Activated CD8-positive, alpha-beta memory T cell treated with anti-CD3 and anti-CD28 coated beads, Interleukin-2, amount 50 U/mL, for 4 hours (primary cell): ENCODE measurements at places on chromosomes 1 and 21.

GRCh38 chr1:19892628-19893168 lies 10.5 kb downstream of the OTUD3 start:
- no peak for DNase-seq

- no peak for DNase-seq
These were observed 21.3 kb downstream of the C1QB start for GRCh38 chr1:22674410-22674749.

- no peak for DNase-seq
These were observed 49.3 kb upstream of the PSEN2 start for GRCh38 chr1:226820941-226821718.

- DNase-seq = no peak
These were observed 12.0 kb downstream of the NCMAP start for GRCh38 chr1:24567792-24568388.

- no peak for DNase-seq
These were observed 45.6 kb upstream of the PGD start for GRCh38 chr1:10353282-10353681.

DNA sequence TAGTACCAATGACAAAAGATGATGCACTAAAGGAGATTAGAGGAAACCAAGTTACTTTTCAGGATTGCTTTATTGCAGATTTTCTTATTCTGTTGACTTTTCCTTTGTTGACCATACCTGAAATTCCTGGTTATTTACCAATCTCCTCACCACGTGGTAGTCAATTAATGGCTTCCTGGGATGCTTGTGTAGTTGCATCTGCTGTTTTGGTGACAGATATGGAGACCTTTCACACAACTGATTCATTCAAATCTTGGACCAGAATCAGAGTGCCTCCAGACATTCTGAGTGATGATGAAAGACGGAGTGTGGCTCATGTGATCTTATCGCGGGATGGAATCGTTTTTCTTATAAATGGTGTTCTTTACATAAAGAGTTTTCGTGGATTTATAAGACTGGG lies 91.3 kb downstream of the CATSPERE start:
- no peak for DNase-seq

GRCh38 chr1:234778221-234779159 lies 168.5 kb upstream of the IRF2BP2 start:
- no peak for DNase-seq

- DNase-seq = no peak
These were observed 22.3 kb downstream of the MFSD2A start for GRCh38 chr1:39977202-39977601.

- DNase-seq = no peak
These were observed 206.5 kb downstream of the TNR start for GRCh38 chr1:175536921-175537320.

DNA sequence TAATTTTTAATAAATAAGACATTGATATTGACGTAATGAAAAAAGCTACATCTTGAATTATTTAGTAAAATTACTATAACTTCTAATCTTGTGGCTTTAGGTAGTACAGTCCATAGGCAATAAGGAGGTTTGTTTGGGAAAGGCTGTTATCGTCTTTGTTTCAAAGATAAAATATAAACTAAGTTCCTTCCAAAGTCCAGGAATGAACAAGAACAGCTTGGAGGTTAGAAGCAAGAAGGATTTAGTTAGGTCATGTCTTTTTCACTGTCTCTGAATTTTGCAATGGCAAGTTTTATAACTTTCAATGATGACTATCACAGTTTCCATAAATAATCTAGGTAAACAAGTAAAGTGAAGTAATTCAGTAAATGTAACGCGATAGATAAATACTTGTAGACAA lies 106.9 kb upstream of the OLFM3 start:
- DNase-seq = no peak

DNA sequence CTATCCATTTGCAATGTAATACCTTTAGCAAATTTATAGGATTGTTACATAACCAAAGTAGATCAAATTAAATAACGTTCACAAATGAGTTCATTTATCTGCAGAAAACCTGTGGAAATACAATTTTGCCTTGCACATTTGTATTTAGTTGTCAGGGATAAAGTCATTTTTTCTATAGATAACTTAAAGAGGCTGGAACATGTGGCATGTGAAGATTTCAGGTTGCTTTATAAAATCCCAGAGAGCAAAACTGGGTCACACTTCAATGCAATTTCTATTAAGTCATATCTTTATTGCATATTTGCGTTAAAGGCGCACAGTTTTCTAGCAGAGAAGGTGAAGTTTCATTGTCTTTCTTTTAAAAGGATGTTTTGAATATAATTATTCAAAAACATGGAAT lies 342.4 kb downstream of the USP25 start:
- no peak for DNase-seq

DNA sequence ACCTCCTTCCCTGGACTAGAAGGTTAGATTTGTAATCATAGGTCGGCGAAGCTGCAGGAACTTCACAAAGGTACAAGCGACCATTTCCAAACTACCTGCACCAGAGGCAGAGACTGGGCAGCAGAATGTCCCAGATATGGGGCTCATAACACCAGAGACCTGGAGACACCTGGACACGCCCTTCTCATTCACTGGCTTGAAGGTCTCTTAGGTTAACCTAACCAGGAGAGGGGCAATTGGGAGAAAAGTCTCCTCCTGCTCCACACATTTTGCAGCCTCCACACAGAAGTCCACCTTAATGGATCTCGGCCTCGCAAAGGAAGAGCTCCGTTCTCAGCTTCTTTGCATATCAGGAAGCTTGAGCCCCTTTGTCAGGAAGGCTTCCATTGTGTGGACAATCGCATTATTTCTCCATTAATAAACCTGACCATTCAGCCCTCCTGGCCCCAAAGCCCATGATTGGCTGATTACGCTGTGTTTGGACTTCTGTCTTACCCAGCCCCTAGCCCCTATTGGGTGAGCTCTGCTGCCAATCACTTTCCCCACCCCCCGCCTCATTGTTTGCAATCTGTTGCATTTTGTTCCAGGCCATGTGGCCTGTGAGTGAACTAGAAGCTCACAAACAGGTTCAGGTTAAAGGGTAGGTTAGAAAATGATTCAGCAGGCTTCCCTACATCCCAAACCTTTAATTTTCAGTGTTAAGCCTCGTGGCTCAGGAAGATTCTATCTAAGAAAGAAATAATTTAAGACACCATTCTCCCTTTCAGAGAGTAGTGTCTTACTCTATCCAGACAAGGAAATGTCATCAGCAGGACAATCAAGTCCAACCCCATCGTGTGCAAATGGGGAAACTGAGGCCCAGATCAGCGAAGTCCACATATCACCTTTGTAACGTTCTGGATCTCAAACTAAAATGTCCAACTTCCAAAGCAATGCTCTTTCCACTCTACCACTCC lies 2.8 kb downstream of the MYCL start:
- no peak for DNase-seq

DNA sequence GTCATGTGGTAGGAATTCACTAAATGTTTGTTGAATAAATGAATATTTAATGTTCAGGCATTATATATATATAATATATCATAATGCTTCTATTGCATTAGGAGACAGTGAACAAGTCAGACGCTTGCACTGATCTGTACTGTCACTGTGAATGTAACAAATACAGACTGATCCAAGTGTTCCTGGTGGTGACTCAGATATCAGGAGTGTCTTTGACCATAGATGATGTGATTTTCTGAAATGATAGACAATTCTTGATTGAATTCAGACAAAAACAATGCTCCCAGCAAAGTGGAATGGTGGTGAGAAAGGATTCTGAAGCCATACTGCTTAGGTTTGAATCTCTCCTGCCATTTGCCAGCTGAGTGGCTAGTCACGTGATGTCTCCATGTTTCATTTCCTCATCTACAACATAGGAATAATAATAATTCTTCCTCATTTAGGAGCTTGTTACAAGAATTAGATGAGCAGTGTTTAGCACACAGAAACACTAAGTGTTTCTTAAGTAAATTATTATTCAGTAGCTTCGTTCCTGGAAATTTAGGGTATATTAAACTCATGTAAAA lies 71.0 kb downstream of the OLFML2B start:
- DNase-seq = no peak

DNA sequence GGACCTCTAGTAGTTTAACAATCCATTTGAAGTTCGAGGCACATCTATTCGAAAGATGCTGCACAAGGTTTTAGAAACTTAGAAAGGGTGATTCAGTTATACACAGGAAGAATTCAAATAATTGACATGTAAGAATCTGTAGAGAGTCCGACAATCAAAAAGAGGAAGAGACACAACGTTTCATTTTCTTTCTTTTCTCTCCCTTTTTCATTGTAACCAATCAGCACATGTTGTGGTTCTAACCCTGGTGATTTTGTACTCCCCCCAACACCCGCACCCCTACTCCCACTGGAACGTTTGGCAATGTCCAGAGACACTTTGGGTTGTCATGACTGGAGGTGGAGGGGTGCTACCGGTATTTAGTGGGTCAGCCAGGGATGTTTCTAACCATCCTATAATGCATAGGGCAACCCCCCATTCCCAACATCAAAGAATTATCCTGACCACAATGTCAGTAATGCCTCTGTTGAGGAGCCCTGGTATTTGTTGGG lies 4.9 kb downstream of the TGFB2 start:
- DNase-seq = no peak

GRCh38 chr1:151156515-151156819 lies at the start of gene TNFAIP8L2:
Gene TNFAIP8L2 (plus strand): TSS chr1:151156649. CDS start chr1:151158698, 2,049 bp downstream.
- peak; percentile 75 for DNase-seq

DNA sequence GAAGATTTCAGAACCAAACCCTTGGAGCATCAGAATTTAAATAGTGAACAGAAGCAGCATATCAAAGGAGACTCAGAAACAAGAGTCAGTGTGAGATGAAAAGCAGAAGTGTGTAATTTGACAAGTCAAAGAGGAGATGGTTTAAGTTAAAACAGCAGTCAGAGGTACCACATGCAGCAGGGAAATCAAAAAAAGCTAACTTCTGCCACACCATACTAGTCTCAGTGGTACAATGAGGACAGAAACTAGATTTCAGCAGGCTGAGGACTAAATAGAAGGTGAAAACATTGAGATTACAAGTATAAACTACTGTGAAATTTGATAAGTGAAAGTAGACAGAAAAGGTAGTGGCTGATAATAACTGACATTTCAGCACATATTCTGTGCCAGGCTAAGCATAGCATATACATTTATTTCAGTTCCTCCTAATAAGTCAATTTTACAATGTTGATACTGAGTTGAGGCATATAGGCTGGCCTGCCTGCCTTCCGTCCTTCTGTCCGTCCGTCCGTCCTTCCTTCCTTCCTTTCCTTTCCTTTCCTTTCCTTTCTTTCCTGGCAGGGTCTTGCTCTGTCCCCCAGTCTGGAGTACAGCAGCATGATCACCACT lies 12.6 kb downstream of the SUCO start:
- no peak for DNase-seq

- no peak for DNase-seq
These were observed 183.0 kb upstream of the HOOK1 start for GRCh38 chr1:59631561-59632255.

- no peak for DNase-seq
These were observed 37.3 kb upstream of the RUNX1 start for GRCh38 chr21:35086357-35086756.

DNA sequence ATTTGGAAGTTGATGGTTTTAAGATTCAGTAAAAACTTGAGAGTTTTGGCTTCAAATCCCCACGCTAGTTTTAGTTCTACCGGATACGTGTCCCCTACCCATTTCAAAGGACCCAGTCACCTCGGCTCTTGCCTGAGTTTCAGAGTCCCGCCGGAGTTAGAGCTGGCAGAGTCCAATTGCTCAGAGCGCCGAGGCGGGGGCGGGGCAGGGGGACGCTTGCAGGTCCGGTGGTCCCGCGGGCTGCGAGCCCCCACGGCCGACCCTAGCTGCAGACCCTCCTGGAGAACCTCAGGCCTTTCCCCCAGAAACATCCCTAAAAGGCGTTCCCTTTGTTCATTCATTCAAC lies 765 bp upstream of the VPS45 start:
- peak; percentile 34 for DNase-seq

GRCh38 chr1:238404921-238405320 lies 514.2 kb upstream of the ZP4 start:
- no peak for DNase-seq

GRCh38 chr1:199687321-199687720 lies 340.2 kb upstream of the NR5A2 start:
- DNase-seq = no peak

GRCh38 chr1:187588917-187589316 lies 760.2 kb downstream of the PLA2G4A start:
- DNase-seq = no peak

- DNase-seq = no peak
These were observed 41.4 kb downstream of the URB1 start for GRCh38 chr21:32351428-32351827.

- peak; percentile 44 for DNase-seq
These were observed 32.5 kb downstream of the LRRC3 start for GRCh38 chr21:44487831-44488230.

- no peak for DNase-seq
These were observed 14.1 kb downstream of the TMEM53 start for GRCh38 chr1:44660176-44660575.

DNA sequence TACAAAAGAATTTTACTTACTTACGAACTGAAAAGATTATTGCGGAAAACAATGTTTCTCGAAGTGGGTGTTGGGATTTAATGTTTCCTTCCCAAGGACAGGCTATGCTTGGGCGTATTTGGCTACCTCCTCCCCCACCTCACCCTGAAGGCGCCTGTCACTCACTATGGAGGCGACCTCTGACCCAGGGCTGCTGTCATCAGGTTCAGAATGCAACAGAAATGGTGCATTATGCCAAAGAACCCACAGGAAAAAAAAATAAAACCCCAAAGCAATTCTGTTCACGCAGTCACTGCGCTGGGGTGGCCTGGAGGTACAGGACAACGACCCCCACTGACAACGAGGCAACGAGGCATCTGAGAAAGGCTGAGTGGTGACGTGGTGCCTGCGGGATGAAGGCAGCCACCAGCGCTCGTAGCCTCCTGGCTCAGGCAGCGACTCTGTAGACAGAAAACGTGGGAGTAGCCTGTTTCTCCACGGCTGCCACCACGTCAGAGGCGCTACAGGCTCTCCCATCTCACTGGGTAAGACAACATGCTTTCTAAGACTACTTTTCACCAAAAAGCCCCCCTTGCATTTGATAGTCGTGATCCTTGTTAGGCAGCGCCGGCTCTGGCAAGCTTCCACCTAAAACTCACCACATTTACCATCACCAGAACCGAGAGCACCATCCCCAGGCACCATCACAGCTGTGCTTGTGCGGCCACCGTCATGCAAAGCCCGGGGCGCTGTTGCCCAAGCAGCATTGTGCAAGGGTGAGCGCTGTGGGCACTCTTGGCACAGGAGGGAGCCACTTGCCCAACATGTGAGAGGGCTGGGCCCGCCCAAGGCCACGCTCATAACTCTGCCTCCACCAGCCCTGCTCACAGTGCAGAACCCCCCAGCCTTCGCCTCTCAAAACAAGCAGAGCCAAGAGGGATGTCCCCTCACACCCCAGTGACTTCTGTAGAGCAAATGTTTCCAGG lies 14.3 kb downstream of the NADK start:
- no peak for DNase-seq

DNA sequence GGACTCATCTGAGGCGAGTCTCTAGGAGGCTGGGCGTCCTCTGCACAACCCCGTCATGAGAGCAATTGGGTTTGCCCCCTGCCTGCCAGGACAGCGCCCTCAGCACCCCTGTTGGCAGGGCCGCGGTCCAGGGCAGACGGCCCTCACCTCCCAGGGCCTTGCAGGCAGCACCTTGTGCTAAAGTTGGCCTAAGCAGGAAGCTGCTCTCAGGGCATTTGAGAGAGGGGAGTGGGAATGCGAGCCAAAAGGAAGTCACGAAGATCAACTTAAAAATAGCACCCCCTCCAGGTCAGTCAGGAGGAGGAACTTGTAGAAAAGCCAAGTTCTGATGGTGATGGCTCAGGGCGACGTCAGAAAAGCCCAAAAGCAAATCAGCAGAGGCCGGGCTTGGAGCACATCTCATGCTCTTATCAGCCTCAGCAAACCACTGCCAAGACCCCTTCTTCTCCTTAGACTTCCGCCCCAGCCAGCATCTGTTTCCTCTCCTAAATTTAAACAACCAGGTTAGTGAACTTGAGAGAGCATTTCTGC lies 12.6 kb upstream of the ADORA3 start:
- DNase-seq = no peak
